Amygdala (tissue), 56 donors: ENCODE measurements at places on chromosomes 7 and 10.

- DNase-seq, result no peak
Observed at GRCh38 chr7:136551618-136552017, 316.8 kb upstream of the CHRM2 start.

DNA sequence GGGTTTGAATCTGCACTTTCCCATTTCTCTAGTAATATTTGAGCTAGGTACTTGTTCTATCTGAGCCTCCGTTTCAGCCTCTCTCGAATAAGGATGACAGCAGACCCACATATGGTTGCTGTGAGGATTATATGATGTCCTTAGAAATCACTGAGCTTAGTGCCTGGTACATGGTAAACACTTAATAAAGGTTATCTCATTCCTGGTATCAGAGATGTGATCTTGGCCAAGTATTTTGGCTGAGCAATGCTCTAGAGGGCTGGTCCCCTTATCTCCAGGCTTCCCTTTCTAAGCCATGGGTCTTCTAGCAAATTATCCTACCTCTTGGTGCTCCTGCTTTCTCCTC is 407 bp upstream of the MKRN1 start:
- DNase-seq, result no peak

GRCh38 chr7:18653381-18654155 is 158.0 kb downstream of the HDAC9 start:
- no peak for DNase-seq

DNA sequence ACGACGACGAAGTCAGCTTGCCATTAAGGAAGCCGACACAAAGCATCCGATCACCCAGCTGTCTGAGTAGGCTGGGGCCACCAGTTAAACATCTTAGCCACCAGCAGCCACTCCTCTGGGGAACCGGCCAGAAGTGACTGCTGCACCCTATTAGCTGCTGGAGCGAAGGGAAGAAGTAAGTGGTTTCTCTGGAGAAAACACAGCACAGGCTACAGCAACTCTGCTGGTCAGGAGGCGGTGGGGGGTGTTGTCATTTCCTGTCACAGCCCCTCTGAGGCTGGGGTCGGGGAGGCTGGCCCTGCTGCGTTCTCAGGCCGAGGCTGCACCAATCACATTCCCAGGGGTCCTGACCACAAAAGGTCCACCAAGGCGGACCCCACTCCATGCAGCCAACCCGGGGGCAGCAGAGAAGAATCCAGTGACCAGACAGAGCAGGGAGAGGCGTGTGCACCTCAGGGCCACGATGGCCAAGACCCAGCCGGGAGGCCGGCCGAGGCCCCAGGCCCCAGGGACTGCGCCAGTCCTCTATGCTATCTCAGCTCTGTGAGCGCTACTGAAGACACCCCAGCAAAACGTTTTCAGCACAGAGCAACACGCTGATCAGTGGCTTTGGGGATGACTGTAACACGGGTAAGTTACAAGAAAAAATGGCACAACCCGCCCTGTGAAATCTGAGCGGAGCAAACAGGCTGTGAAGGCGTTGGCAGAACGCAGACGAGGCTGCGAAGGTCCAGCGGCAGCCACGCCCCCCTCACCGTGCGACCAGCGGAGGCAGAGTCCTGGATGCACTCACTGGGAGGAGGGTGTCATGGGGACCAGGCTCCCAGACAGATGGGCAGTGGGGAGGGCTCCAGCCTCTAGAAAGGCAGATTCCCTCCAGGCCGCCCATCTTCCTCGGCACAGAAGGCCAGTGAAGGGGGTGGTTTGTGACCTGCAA is 24.8 kb downstream of the STK32C start:
- no peak for DNase-seq

DNA sequence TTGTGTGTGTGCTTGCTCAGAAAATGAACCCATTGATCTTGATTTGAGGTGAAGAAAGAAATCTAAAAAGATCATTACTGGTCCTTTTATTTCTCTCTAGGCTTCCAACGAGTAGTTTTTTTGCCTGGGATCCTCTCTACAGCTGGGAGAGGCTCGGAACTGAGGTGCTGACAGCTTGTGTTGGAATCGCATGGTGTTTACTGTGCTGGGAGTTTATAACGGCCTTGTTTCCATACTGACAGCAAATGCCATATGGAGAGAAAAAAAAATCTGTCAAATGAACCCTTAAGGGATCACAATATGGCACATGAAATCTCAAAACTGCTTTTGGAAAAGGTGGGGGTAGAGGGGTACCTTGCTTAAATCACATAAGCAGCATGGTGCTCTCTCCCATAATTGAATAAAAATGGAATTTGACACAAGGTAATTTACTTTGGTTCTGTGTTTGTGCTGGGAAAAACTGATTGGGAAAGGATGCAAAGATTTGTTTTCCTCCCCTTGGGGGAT is 165.0 kb downstream of the RGS10 start:
- no peak for DNase-seq
